Activated CD4-positive, alpha-beta T cell treated with anti-CD3 and anti-CD28 coated beads, Interleukin-2, amount 10 ng/mL, durations not matched to agents 24 days and 14 days (primary cell): ENCODE measurements at places on chromosomes 11 and 22. TPM values are rescaled to one million over a fixed set of nuclear protein-coding genes. Genes with fewer than 3 reads are reported as not detected.

GRCh38 chr22:33400061-33400840 lies 342.1 kb upstream of the SYN3 start:
- DNase-seq, result no peak

DNA sequence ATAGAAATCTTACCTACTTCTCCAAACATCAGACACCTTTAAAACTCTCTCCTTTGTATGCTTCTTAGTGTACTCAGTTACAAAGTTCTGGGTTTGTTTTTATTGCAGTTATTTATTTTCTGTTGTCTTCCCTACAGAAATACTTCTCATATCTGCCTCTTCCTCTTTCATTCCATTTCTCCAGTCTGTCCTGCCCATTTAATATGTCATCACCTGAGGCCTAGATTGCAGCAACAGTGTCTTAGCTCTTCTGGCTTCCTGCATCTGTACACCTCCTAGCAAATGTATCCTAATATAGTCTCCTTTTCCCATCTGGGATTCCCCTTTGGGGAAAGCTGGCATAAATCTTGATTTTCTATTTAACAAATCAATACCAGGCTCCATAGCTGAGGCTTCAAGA lies 34.9 kb upstream of the PCF11 start:
- DNase-seq, result peak; percentile 42

DNA sequence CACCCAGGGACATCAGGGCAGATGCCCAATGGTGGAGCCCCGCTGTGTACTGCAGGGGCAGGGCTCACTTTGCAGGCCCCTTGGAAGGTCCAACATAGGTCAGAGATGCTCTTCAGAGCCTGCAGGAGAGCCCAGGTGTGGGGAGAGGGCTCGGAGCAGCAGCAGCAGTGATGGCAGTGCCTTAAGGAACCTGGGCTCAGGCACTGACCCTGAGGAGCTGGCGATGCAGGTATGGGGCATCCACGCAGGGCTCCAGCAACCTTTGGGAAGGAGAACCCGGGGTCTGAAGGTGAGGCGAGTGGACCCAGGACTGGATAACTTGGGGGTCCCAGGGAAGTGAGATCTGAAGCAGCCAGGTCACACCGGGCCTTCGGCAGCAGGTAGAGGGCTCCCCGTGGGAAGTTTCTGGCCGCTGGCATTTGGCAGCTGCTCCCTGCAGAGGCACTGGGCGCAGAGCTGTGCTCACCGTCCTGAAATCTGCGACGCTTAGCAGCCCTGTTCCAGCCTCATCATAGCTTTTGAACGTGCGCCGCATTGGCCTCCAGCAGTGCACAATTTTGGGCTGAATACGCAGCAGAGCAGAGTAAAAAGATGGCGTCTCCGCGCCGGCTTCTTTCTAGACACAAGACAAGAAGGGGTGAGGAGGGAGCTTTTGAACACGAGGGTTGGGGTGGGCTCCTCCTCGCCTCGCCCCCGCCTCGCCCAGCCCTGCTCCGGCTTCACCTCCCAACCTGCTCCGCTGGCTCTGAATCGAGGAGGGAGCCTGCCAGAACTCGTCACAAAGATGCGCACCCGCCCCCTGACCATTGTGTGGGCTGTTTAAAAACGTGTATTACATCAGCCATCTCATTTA lies 118.8 kb downstream of the MPPED1 start:
- no peak for DNase-seq

MS4A4A gene
- total RNA-seq, result not detected in 2 replicates

GAL3ST1 gene
- total RNA-seq, result not detected in 2 replicates

DNA sequence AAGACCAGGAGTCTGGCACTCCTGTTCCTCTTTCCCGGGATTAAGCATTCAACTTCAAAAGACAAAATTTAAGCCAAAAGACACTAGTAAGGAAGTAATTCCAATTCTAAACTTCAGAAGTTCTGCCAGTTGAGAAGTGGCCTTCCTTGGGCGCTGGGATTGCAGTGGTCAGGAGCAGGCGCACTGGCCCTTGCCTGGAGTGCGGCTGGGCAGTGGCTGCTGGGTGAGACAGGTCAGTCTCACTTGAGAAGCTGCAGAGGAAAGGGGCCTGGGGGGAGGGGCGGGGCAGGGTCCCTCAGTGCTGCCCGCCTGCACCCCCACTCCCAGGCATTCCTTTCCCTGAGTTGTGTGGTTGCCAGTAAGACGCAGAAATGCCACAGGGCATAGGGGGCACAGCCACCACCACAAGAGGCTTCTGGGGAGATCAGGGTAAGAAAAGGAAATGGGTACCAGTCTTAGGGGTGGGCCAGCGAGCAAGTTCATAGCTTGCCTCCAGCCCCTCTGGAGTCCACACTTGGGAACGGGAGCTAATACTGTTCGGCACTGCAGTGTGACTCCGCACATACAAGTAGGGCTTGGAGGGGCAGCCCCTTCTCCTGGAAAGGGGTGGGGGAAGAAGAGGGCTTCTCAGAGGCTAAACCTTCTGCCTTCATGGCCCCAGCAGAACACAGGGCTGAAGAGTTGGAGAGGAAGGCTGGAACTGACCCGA lies 5.5 kb downstream of the MRPL49 start:
- DNase-seq, result peak; percentile 58

INS gene
- not detected in 2 replicates for total RNA-seq

GRCh38 chr11:66002648-66003225 lies 434 bp downstream of the BANF1 start:
- DNase-seq, result no peak

- DNase-seq, result no peak
Observed at GRCh38 chr22:47209040-47209514, 446.6 kb downstream of the TBC1D22A start.

DNA sequence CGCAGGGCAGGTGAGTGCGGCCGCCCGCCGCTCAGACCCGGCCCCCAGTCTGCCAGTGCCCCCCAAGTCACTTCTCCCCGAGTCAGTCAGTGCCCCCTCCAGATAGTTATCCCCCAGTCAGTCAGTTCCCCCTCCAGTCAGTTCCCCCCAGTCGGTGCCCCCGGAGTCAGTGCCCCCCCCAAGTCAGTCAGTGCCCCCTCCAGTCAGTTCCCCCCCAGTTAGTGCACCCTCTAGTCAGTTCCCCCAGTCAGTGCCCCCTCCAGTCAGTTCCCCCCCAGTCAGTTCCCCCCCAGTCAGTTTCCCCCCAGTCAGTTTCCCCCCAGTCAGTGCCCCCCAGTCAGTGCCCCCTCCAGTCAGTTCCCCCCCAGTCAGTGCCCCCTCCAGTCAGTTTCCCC lies 411 bp downstream of the PPP6R2 start:
- no peak for DNase-seq

SLC22A8 gene
- total RNA-seq, result not detected in 2 replicates

MRE11 gene
- total RNA-seq, result 45.4 and 46.5 TPM in 2 replicates

GRCh38 chr22:36052505-36052941 lies 23.9 kb upstream of the RBFOX2 start:
- DNase-seq, result no peak

CRYBB1 gene
- total RNA-seq, result not detected in 2 replicates

DNA sequence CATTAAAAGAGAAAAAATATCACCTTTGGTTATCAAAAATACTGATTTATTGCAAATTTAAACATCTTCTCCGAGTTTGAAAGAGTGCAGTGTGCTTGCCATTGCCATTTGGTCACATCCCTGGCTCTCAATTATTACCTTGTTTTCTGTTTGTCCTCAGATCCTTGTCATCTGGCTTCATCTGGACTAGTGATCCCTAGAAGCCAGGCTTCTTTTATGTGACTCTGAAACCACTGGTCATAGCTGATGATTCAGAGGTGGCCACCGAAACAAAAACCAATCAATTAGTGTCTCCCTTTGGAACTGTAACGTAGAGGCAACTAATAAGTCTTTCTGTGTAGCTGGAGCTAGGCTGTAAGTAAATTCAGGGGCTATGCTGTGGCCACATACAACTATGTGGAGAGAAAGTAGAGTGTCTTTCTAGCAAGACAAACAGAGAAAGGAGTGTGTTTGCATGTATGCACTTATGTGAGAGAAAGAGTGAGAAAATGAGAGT lies 237.9 kb downstream of the LUZP2 start:
- no peak for DNase-seq

GRCh38 chr11:134932761-134933160 lies 520.7 kb upstream of the B3GAT1 start:
- DNase-seq, result no peak

GRCh38 chr11:57109331-57109730 lies 72.4 kb upstream of the LRRC55 start:
- DNase-seq, result no peak

GRCh38 chr11:130166457-130166784 lies 6.8 kb downstream of the ST14 start:
- no peak for DNase-seq

CD44 gene
- 488 and 489 TPM in 2 replicates for total RNA-seq

DNA sequence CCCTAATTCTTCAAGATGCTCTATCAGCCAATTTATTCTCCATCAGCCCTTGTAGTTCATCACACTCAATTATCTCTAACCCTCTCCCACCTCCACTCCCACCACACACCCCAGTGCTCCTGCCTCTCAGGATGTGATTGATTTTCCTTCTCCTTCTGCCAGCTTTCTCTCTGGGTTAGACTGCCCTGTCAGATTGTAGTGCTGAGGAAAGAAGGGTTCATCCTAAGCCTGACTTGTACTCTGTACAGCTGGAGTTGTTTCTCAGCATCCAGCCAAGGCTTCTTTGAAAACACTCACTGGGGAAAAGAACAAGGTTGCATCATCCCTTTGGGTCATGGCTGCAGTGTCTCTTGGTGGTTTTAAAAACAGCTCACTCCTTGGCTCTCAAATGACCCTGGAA lies 61.2 kb downstream of the CECR2 start:
- DNase-seq, result no peak

PRR33 gene
- total RNA-seq, result not detected in 2 replicates

GRCh38 chr11:108198833-108199232 lies 23.6 kb downstream of the NPAT start:
- no peak for DNase-seq

OR51I1 gene
- total RNA-seq, result not detected in 2 replicates

OR6T1 gene
- total RNA-seq, result not detected in 2 replicates

- no peak for DNase-seq
Observed at GRCh38 chr11:11178671-11179638, 174.1 kb downstream of the CSNK2A3 start.

SERGEF gene
- total RNA-seq, result 26.2 and 35.8 TPM in 2 replicates

DNA sequence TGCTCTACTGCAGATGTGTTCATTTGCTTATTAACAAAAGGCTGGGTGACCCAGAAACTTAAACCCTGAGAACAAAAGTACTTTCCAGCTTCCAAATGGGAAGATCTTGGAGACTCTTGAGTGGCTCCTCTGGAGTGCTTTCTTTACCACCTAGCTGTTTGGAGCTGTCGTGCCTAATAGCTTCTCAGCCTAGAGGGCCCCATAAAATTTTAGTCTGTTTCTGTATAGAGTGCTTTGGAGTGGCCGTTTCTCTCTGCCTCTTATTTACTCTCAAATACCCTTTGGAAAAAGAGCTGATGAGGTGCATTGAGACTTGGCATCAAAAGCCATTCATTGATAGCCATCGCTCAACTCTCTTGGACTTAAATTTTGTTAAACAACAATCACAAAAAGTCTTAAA lies 50.7 kb downstream of the ZNRF3 start:
- no peak for DNase-seq
